DMS53 (cell line): ENCODE measurements at places on chromosomes 1 and 21.
A peak's percentile ranks its signal among the peaks of the same experiment; 100 is the strongest.

- peak; percentile 80 for DNase-seq
Observed at GRCh38 chr1:74964508-74965102, 169.6 kb upstream of the LHX8 start.

DNA sequence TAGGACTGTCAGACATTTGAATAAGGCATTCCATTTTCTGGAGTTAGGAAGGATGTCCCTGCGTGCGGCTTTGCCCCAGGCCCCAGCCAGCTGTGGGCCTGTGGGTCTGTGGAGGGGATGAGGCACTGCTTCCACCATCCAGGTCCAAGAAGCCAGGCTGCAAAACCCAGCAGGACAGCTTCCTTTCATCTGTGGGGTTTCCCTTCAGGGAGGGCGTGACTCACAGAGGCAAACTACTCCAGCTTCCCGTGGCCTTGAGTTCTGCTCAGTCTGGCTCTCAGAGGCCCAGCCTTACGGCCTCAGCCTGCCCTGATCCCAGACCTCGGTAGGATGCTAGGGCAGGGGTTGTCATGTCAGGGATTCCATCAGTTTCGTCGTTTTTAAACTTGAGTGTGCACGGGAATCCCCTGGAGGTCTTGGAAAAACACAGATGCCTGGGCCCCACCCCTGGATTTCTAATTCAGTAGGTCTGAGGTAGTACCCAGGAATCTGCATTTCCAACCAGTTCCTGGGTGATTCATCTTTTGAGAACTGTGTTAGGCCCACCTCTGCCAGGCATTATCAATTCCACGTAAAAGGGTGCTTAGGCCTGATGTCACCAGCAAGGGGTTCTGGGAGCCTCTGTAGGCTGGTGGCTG lies 32.3 kb upstream of the TENT5C start:
- DNase-seq: peak; percentile 43

- DNase-seq: no peak
Observed at GRCh38 chr1:11903210-11903609, 23.0 kb downstream of the KIAA2013 start.

DNA sequence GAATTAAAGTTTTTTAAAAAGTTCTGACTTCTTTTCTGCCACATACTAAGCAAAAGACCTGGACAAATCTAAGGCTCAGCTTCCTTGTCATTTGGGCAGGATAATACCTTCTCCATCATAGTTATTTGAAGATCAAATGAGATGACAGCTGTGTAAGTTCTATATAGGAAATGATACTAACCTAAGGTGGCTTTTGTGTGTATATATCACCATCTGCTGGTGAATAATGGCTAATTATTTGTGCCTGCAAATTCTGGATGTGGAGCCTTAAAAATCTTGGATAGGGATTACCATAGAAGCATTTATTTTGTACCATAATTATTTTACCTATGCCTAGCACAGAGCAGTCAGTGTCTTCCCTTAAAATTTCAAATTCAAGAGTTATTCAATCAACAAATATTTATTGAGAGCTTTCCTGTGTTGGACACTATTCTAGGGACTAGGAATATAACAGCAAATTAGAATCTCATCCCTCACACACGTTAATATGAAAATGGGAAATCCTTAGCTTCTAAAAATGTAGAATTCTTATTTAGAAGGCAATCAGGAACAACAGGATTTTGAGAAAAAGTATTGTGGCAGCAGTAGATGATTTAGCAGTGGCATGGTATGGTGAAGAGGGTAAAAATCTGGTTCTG lies 89.8 kb downstream of the TMEM200B start:
- peak; percentile 78 for DNase-seq

DNA sequence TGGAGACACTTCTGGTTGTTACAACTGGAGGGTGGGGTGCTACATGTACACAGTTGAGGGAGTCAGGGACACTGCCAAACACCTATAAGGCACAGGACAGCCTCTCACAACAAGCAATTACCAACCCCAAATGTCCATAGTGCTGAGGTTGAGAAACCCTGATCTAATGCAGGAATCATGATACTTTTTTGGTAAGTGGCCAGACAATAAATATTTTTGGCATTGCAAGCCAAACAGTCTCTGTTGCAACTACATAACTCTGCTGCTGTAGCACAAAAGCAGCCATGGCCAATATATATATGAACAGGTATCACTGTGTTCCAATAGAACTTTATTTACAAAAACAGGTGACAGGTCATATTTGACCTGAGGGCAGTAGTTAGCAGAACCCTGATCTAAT lies 177.5 kb downstream of the ASTN1 start:
- no peak for DNase-seq

DNA sequence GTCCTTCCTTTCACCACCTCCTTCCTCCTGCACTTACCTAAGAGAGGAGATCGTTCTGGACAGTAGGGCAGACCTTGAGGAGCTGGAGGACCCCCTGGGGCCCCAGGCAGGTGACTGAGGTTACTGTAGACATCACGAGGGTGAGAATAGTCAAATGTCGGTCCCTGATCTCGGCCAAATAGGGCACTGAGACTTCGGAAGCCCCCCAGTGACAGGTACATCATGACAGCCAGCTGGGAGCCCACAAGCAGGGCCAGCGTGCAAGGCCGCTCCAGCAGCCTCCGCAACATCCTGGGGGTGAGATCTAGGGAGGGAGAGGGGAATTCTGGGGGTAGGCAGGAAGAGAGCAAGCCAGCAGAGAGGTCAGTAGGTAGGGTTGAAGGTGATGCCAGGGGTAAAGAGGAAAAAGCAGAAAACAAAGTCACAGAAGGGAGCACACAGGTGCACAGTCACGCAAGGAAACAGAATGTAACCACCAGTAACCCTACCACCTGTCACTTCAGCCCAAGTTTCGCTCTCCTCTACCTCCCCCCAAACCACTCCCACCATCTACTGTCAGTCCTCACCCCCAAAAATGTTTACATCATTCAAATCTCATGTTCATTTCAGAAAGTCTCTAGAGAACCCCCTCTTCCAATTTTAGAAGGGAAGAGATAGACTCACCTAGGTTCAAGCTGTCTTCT lies 1.4 kb downstream of the B4GALT3 start:
- no peak for DNase-seq

GRCh38 chr1:212769459-212770167 lies 22.0 kb downstream of the NSL1 start:
- no peak for DNase-seq
